NCI-H2107 (cell line): ENCODE measurements at places on chromosomes 12 and 14.

GRCh38 chr12:50058743-50059312, 1.4 kb downstream of the ASIC1 start:
- no peak for DNase-seq

DNA sequence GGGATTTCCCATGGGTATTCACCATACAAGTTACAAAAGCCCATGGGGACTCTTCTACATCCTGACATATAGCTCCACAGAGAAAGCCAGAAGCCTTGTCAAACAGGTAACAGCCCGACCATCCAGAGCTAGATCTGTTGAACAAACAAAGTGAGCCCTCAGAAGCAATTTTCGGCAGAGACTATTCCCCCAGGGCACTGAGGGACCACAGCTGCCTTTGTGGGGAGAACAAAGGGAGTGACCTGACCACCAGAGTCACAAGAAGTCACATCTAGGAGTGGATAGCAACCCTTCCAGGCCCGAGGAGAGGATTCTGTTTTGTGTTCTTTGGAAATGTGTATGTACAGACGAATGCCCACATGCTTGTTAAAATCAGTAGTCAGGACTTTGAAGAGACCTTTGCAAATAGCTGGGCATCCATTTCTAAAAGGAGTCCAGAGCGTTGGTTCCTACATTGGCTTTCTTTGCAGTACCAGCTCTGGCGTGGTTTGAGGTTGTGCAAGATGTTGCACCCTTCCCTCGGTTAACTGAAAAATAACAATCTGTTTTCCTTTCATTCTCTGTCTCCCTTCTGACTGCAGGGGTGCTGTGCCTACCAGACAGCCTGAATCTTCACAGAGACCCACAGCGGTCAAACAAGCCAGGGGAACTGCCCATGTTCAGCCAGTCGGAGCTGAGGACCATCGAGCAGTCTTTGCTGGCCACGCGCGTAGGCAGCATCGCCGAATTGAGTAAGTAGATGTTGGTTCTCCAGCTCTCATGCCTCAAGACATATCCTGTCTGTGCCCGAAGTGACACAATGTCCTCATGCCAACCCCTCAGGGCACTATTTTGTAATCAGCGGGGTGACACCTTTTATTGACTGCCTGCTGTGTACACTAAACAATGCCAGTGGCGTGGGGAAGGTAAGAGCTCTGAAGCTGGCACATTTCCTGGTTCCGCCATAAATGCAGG, 165.4 kb upstream of the PWP1 start:
- DNase-seq, result peak; percentile 7

- no peak for DNase-seq
Observed at GRCh38 chr12:106142591-106143261, 4.0 kb upstream of the NUAK1 start.

- DNase-seq, result no peak
Observed at GRCh38 chr14:89137526-89138163, 279.4 kb downstream of the FOXN3 start.

- no peak for DNase-seq
Observed at GRCh38 chr12:115103884-115104883, 420.2 kb upstream of the TBX3 start.

- DNase-seq, result no peak
Observed at GRCh38 chr14:23056956-23057756, at the start of gene CDH24. Gene CDH24, minus strand, starts transcription at chr14:23057520. Its CDS starts 1,787 bp downstream, at chr14:23055733.

- no peak for DNase-seq
Observed at GRCh38 chr12:26018926-26019325, 60.4 kb downstream of the RASSF8 start.

- no peak for DNase-seq
Observed at GRCh38 chr14:22429546-22430294, 159.3 kb downstream of the DAD1 start.

DNA sequence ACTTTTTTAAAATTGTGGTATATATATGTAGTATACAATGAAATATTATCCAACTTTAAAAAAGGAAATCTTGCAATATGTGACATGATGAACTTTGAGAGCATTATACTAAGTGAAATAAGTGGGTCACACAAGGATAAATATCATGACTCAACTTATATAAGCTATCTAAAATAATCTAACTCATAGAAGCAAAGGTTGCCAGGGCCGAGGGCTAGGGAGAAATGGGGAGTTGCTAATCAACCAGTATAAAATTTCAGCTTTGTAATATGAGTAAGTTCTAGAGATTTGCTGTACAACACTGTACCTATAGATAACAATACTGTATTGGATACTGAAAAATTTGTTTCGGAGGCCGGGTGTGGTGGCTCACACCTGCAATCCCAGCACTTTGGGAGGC, 38.5 kb downstream of the TAOK3 start:
- DNase-seq, result no peak

DNA sequence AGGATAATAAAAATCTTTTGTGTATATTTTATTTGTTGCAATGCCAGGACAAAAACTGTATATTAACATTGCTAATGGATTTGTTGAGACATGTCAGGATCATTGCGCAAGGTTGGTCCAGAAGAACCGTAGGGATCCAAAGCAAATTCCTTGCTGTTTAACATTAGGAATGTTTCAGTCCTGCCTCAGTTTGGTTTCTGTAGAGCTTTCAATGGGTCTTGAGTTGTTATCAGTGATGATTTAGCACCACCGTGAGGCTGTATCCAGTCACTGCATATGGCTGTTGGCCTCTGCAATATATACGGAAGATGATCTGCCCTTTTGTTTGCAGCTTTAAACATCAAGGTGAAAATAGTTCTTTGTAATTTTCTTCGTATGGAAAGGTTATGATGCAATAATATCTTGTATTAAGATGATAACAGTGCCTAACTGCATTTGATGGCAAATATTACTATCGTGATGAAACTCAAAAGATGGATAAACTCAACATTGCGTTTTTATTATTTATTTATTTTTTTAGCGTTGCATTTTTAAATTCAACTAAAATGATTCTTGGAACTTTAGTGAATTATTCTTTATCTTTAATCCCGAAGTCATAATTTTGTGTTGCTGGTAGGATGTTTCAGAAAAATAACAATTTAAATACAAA, 231.2 kb downstream of the AKAP6 start:
- peak; percentile 47 for DNase-seq

GRCh38 chr12:95003921-95004272, 400 bp upstream of the NDUFA12 start:
- no peak for DNase-seq

DNA sequence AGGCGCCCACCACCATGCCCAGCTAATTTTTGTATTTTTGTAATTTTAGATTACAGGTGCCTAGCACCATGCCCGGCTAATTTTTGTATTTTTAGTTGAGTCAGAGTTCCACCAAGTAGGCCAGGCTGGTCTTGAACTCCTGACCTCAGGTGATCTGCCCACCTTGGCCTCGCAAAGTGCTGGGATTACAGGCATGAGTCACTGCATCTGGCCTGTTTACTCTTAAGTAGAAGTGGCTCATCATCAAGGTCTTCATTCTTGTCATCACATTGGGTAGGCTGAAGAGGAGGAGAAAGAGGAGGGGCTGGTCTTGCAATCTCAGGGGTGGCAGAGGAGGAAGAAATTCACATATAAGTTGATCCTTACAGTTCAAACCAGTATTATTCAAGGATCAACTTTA, 152.4 kb upstream of the ATP2B1 start:
- no peak for DNase-seq

DNA sequence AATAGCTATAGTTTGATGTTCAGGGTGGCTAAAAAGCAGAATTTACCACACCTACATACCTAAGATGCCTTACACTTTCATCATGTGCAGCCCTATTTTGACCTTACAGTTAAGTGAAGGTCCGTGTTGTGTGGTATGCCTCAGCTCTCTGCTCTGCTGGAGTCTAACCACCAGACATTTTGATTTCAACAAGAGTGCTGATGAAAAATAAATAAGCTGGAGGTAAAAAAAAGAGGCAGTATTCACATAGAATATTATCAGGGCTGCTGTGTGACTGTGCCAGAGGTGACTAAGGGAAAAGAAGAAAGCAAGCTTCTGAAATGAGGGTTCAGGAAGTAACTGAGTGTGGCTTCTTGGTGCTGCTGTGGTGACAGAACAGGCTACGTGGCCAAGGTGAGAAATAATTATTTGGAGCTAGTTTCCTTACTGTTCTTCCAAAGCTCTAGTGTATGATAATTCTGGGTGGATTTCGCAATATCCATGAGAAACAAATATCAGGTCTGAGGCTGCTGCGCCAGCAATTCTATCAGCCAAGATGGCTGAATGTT, 188.8 kb downstream of the STXBP6 start:
- DNase-seq, result no peak

GRCh38 chr12:2300886-2301285, 248.1 kb downstream of the CACNA1C start:
- no peak for DNase-seq

DNA sequence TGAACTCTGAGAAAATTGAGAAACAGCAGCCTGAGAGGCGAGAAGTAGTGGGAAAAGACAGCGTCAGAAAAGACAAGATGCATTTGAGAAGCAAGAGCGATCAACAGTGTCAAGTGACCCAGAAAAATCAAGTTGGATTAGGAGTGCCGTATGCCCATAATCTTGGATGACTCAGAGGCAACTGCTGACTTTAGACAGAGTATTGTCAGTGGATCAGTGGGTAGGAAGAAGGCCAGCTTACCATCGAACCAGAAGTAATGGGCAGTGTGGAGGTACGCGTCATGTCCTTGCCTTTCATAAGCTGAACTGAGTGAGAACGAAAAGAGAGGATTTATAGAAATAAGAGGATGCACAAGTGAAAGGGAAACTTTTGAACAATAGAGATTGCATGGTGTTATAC, 151.0 kb upstream of the NAV3 start:
- no peak for DNase-seq

- no peak for DNase-seq
Observed at GRCh38 chr14:99467336-99468078, 13.2 kb downstream of the SETD3 start.

- DNase-seq, result no peak
Observed at GRCh38 chr12:78671295-78671694, 193.3 kb upstream of the SYT1 start.

- DNase-seq, result no peak
Observed at GRCh38 chr14:22071006-22071405, 397.4 kb upstream of the OR4E1 start.

DNA sequence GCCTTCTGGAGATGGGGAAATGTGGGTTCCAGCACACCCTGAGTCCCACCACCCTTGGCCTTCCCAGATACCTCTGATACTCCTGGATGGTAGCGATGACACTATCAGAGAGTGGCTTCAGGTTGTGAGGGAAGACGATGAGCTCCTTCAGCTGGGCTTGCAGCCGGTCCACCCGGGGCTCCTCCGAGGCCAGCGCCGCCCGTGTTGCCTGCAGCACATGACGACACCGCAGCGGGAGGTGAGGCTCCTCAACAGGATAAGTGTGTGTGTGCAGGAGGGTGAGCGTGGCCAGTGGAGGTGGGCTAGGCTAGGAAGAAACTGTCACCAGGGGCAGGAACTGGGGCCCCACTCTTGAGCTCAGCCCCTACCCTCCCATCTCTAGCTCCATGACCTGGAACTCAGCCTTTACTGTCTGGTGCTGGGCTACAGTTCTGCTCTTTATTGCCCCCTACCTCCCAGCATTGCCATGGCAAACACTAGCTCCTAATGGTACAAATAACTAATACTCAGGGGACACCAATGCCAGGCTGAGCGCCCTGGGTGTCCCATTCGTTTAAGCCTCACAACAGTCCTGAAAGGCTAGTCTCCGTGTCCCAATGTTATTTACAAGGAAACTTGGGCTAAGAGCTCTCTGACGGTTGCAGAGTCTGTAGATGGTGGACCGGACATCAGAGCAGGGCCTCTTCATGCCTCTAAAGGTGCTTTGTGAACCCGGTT, 64.1 kb downstream of the SYNE3 start:
- DNase-seq, result no peak

DNA sequence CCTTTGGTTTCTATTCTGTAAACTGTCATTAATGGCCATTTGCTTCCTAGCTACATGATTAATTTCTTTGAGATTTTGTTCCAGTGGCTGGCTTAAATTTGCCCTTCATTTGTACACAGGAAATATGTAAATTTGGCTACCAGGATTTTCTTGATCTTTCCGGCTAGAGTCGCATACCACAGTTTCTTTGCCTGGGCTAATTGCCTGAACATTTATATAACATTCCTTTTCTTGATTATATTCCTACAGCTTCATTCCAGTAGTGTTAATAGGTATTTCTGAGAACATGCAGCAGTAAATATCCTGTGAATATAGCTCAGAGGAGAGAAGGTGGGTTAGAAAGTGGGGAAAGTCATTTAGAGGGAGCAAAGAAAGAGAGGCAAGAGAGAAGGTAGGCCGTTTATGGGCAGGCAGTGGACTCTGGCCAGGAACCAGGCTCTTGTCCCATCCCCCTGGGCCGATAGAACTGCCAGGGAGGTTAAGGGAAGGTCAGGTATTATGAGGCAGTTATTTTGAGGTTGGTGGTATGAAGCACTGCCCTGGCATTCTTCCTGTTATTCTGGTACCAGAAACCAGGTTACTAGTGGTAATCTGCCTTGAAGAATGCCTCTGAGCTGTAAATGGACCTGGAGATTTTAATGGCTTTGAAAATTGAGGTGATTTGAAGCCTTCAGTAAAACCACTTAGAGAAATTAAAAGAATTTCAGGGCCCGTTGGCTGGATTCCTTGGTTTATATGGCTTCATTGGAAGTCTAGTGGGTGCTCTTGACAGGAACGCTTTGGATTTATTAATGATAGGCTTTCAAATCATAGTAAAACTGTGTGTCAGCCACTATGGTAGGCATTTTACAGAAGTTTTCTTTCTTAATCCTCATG, 4.4 kb downstream of the RNF10 start:
- no peak for DNase-seq

DNA sequence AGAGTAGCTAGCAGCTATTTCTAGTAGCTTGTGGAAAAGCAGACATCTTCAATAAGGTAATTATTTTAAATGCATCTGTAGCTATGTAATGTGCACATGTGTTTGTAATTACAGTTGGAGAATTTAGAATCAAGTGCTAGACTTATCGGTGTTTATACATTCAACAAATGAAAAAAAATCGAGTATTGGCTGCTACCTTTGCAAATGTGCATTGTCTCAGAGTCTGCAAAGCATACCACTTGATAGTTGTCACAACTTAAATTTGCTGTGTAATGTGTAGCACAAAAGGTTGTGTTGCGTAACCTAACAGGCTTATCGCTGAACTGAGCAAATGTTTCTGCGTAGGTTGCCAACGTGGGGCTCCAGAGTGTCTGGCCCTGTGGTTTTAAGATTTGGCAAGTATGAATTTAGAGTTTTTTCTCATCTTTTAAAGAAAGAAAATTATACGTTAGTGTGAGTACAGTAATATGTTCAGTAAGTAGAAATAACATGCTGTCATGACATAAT, 44.3 kb downstream of the TMTC2 start:
- no peak for DNase-seq

- no peak for DNase-seq
Observed at GRCh38 chr14:89952576-89952975, 2.0 kb downstream of the EFCAB11 start.

- no peak for DNase-seq
Observed at GRCh38 chr14:68969278-68970033, 9.6 kb downstream of the ACTN1 start.
